ENCODE measurements at places on chromosomes 16 and 17.

- peak; percentile 55 for DNase-seq
Observed at GRCh38 chr17:978103-979093, 1.2 kb downstream of the NXN start.

DNA sequence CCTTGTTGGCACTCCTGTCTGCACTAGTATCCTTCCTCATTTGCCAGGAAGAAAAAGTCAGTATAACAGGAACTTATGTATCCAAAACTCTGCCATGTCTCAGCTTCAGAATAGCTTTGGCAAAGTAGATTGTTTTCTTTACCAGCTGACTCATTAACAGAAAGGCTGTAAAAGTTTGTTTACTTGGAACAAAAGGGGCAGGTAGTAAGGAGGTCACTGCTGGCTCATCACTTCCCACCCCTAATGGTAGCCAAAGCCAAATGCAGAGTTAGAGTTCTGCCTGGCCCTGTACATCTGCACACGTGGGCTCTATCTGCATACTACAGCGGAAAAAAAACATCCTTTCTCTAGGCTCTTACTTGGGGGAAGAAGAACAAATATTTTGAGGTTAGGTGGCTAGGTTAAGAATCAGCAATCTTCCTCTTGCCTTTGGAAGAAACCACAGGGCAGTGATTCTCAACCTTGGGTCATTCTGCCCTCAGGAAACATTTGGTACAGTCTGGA lies 90.9 kb upstream of the BCAR1 start:
- DNase-seq, result no peak

DNA sequence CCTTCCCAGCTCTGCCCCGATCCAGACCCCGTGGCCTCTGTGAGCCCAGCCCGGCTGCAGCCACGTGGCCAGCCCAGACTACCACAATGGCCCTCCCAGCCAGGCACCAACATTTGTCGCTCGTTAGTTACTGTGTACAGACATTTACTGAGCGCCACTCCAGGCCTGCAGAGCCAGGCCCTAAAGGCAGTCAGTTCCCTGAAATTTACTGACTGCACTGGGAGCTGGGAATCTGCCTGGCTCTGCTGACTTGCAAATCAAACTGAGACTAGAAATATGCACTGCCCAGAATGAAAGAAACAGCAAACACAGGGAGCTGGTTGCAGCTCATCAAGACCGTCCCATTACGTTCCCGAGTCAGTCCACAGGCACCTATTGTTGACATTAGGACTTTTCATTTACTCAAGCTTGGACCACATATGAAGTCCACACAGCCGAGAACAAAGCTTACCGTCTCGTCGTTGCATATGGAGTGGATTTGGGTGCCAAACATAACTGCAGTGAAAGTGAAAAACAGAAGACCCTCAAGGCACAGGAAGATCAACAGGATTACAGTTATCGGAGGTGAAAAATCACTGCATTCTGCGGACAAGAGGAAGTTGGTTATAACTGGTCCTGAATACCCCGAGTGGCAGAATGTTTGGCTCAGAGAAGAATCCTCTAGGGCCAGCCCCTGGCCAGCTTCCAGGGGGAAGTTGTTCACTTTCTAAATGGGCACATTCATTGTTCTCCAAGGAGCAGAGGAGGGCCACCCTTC lies 34.5 kb downstream of the ZDHHC7 start:
- DNase-seq, result peak; percentile 46

DNA sequence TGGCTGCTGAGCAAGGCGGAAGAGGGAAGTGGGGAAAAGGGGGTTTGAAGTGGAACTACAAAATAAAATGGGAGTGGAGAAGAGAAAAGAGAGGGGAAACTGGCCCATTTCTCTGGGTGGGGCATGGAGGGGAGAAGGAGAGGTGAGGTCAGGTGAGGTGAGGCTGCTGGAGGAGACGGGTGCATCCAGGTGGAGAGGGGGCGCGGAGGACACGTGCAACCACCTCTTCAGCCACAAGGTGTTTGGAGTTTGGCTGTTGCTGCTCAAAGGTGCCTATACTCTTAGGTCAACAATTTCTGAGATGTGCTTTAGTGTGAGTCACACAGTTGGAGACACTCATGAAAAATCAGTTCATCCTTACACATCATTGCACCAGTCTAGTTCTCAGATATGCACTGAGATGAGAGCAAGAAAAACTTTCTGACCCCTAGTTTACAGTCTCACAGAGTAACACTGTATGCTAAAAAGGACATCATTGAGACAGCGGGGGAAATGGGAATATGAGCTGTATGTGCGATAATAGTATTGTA lies 4.8 kb downstream of the SLC6A4 start:
- DNase-seq, result no peak

DNA sequence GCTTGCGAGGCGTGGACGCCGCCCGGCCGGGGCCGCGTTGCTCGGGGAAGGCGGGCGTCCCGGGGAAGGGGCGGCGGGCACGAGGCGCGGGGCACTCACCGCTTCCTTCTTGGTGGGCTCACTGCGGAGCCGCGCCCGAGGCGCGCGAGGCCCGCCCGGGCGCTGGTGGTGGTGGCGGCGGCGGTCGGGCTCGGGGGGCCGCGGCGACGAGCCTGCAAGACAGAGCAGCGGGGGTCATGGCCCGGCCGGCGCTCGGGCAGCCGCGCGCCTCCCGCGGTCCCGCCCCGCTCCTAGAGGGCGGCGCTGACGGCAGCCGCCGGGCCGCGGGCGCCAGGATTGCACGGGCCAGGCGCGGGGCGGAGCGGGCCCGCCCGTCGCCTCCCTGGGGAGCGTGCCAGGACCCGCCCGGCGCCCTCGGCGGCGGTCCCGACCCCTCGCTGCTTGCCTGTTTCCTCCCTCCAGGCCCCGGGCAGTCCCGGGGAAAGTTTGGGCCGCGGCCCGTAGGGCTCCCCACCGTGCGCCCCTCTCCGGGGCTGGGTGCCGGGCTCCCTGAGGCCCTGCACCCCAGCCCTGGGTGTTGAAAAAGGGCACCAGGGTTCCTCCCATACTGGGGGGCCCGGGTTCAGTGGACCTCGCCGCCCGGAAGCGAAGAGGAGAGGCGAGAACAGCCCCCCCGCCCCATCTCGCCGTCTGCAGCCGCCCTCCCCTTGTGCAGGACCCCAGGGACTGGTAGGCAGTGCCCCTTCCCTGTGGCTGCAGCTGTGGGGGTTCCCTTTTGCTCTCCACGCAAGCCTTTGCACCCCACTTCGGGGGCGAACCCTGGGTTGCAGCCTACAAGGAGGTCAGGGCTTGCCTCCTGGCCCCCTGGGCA lies at the start of gene C16orf74:
C16orf74 (minus strand) TSS at position 270 of the 871 bp plus-strand sequence. CDS start 15,879 bp downstream, outside the sequence.
- no peak for DNase-seq

GRCh38 chr17:8837563-8838075 lies 29.9 kb downstream of the PIK3R6 start:
- no peak for DNase-seq

DNA sequence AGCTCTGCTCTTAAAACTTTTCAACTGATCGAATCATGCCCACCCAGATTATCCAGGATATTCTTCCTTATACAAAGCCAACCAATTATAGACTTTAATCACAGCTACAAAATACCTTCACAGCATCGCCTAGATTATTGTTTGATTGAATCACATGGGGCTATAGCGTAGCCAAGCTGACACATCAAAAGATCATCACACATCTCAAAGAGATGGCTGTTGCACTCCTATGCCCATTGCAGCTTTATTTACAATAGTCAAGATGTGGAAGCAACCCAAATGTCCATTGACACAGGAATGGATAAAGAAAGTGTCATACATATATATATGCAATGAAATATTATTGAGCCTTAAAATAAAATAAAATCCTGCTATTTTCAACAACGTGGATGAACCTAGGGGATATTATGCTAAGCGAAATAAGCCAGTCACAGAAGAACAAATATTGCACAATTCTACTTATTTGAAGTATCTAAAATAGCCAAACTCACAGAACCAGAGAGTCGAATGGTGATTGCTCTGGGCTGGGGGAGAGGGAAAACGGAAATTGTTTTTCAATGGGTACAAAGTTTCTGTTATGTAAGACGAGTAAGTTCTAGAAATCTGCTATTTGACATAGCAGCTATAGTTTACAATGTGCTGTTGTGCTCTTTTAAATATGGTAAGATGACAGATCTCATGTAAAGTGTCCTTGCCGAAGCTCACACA lies 60.9 kb upstream of the ERCC4 start:
- no peak for DNase-seq

DNA sequence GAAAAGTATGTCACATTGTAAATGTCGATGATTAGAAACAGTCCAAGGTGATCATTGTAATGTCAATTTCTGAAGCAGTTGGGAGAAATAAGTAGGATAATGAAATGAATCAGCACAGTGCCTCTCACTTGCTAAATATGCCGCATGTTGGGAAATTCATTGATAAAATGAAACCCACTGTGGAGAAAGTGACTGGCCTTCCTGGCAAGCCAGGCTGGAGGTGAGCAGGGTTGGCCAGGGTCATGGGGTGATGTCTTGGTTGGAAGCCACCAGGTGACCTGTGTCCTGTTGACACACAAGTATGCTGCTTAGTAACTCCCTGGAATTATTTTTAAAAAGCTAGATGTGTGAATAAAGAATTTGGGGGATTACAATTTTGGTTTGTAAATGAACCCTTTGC lies 14.9 kb upstream of the WNT9B start:
- DNase-seq, result no peak

- no peak for DNase-seq
Observed at GRCh38 chr17:39079836-39080235, 71.6 kb downstream of the PLXDC1 start.

- no peak for DNase-seq
Observed at GRCh38 chr16:84673203-84673535, 24.9 kb downstream of the KLHL36 start.

DNA sequence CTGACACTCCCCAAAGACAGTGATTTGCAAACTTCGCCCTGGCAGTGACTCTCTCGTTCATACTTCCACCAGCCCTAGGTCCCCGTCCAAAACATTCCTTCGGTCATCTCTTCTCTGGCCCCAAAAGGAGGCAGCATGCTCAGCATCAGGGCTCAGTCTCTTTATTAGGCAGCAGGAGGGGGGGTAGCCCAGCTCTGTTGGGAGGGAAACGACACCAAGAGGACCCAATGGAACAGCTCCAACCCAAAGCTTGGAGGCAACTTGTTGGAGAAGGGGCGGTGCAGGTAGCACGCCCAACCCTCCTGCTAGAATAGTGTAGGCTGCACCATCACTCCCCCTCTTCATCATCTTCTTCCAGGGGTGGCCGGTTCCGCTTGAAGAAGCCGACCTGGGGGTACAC lies 8.4 kb upstream of the FAM171A2 start:
- no peak for DNase-seq

DNA sequence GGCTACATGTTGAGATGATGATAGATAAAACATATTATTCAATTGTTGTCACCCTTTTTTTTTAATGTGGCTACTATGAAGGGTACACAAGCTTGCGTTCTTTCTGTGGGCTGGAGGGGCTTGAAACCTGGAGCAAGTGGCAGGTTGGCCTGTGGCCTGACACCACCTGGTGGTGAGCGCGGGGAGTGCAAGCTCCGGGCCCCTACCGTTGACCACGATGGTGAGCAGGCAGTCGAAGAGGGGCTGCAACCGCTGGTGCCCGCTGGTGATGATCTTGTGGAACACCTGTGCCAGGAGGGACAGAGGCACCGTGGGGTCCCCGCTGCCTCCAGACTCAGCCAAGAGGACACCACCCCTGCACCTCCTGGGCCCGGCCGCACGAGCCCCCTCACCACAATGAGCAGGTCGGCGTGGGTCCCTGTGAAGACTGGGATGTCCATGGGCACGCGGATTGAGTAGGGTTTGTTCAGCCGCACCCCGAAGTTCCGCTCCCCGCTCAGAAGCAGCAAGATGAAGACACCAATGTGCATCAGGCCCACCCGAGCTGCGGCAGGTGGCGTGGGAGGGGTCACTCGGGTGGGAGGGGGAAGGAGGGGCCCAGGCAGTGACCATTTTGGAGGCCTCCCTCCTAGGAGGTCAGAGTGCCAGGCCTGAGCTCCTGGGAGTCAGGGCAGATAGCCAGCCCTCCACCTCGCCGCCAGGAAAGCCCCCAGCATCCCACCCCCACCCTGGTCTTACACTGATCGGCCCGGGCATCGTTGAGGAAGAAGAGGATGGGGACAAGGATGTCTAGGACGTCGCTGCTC lies 14.4 kb downstream of the HID1 start:
- DNase-seq, result peak; percentile 80

DNA sequence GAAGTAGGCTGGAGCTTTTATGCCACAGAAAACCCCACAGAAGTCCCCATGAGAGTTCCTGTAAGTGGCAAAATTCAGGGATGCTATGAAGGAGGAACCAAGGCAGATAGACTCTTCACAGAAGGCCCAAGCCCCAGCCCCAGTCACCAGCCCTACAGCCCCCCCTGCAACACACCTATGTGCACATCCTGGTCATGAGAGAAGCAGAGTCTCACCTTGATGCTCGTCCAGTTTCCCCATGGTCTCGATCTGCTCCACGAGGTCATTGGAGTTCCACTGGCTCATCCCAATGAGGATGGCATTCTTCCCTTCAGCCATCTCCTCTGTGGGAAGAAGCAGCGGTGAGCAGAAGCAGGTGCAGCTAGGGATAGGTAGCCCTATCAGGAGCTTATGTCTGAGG lies 31.2 kb downstream of the PITPNM3 start:
- DNase-seq, result no peak

DNA sequence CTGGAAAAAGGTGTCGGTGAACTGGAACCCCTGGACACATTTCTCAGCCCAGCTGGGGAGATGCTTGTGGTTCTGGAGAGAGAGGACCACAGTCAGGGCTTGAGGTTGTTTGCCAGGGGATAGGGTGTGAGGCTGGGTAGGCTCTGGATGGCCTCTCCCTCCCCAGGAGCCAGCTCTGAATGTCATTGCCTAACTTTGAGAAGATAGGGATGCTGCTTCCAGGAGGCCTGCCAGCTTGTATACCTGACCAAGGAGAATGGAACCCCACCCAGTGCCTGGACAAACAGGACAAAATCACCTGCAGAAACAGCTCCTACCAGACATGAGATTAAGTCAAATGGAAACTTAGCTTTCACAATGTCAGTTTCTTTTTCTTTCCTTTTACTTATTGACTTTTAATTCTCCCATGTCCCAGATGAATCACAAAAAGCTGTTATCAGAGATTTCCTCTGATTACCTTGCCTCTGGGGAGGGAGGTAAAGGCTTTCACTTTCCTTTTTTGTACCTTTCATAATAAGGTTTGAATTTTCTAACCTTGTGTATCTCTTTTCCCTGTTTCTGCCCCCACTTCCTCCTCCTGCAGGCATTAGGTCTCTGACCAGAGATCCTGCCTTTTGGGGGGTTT lies 29.8 kb upstream of the PLLP start:
- DNase-seq, result no peak

- no peak for DNase-seq
Observed at GRCh38 chr17:46788796-46789195, 29.7 kb downstream of the WNT3 start.

DNA sequence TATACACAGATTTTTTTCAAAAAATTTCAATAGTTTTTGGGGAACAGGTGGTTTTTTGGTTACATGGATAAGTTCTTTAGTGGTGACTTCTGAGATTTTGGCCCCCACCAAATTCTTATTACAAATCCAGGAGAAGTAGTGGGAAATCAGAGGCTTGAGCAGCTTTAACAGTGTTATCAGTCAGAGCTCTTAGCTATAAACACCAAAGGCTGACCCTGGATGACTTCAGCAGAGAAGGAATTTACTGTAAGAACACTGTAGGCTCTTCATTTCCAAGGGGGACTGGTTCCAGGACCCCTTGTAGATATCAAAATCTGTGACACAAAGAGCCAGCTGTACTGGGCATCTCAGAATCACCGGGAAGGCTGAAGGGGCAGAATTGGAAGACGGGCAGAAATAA lies 17.8 kb downstream of the MPHOSPH6 start:
- DNase-seq, result no peak

GRCh38 chr17:6105649-6106007 lies 35.4 kb downstream of the WSCD1 start:
- no peak for DNase-seq

- DNase-seq, result no peak
Observed at GRCh38 chr16:12170103-12171040, 193.8 kb downstream of the SNX29 start.

- no peak for DNase-seq
Observed at GRCh38 chr17:37466471-37466870, 23.2 kb upstream of the DUSP14 start.

Data from femur (tissue), 1 donor.